ENCODE measurements at places on chromosomes 1 and 21. TPM values are rescaled to one million over a fixed set of nuclear protein-coding genes. Genes with fewer than 3 reads are reported as not detected.

DNA sequence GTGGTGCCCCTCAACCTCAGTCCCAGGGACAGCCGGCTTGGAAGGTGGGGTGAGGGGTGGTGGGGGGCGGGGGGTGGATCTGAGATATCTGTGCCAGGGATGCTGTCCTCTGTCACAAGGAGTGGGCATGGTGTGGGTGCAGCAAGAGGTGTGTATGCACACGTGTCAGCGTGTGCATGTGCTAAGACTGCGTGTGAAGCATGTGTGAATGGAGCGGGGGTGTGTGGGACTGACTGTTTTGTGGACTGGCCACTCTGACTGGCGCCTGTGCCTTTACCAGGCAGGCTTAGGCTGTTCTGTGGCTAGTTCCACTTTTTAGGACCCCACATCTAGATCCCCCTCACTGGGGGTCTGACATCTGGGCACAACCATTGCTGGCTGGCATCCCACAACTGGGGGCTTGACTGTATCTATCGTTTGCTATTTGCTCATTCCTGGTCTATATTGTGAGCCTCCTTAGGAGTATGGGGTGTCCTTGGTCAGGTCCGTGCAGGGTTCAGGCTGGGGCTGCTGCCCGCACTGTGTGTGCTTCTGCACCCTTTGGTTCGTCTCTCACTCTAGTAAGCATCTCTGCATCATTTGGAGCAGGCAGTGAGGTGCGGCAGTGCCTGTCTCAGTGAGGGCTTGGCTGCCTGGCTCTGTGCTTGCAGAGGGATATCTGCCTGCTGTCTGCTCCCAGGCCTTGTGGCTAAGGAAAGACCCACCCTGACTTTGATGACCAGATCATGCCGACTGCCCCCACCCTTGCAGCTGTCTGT lies 1.9 kb downstream of the AMPD2 start:
- DNase-seq = no peak

The TAS1R1 gene
- not detected for polyA plus RNA-seq

The STIL gene
- polyA plus RNA-seq = 9.1 TPM

DNA sequence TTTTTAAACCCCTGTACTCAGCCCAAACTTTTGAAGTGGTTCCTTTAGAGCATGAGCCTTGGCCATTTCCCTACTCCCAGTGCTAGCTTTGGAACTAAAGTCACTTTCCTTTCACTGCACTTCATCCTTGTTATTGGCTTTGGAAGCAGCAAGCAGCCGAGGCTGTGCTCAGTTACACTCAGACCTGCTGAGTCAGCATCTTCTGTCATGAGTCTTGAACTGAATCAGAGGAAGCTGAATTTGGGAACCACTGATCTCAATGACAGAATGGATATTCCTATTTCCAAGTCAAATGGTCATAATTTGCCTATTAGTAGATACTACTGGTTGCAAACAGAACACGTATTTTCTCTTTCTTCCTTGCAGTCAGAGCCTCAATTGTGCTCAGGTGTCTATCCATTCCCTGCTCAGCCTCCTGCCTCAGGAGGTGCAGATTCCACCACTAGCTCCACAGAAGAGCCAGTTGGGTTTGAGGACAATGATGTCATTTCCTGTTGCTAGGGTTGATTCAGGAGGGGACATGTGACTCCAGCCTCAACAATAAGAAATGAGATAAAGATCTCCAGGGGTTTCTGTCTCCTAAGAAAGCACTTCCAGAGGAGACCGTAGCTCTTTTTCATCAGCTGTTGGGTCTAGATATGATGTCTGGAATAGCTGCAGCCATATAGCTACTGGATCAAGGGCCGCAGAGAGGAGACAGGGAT lies 44.9 kb upstream of the NTPCR start:
- no peak for DNase-seq

The ZNF436 gene
- 40.6 TPM for polyA plus RNA-seq

GRCh38 chr1:214187933-214188332 lies 93.0 kb upstream of the SMYD2 start:
- DNase-seq = no peak

DNA sequence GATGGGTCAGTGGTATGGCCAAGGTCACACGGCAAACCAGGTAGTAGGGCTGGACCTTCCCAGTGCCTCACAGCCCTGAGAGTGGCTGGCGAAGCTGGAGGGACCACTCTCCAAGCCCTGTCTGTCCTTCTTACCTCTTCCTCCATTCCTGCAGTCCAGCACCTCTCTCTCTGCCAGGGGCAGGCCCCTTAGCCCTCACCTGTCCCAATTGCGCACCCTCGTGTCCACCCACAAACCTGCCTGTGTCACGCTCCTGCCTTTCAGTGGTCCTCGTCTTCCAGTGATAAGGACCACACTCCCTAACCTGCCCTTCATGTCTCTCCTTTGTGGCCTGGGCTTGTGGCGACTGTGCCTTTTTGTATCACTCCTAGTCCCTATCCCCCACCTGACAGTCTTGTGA lies 3.4 kb downstream of the PODN start:
- no peak for DNase-seq

The PLA2G2F gene
- 0.93 TPM for polyA plus RNA-seq

The SLC9C2 gene
- 0.03 TPM for polyA plus RNA-seq

Measured in left renal pelvis (tissue), 4 donors.